ENCODE measurements at places on chromosomes 13 and 19.

- no peak for DNase-seq
Measured at GRCh38 chr19:10884274-10884673, 12.9 kb downstream of the CARM1 start.

DNA sequence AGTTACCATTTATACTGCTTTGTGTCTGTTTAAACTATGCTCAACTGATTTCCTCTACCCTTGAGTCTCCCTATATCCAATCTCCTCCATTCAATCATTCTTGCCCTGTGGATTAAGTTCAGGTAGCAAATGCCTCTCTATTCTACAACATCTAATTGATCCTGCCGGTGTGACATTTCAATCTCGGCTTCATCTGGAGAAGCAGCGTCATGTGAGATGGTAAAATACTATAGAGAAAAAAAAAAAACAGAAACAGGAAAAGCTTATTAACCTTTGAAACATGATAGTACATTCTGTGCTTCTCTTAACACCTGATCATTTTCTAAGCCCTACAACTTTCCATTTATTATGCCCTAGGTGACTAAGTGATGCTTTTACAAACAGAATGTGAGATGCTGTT, 89.4 kb downstream of the KCTD12 start:
- DNase-seq, result no peak

DNA sequence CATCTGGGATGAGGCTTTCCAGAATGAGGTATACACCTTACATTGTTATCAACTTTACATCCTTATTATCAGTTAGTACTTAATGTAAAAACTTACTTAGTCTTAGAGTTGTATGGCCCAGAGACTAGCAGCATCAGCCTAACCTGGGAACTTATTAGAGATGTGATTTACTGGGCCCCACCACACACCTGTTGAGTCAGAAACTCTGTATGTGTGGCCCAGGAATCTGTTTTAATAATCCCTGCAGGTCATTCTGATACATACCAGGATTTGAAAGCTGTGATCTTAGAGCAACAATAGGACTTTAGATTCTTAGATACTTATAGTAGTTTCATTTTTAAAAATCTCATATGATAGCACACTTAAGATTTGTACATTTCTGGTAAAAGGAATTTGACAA, 17.4 kb downstream of the FNDC3A start:
- DNase-seq, result no peak

GRCh38 chr13:109093998-109094397, 464.6 kb downstream of the MYO16 start:
- no peak for DNase-seq

GRCh38 chr13:102089177-102089576, 312.7 kb downstream of the FGF14 start:
- no peak for DNase-seq

DNA sequence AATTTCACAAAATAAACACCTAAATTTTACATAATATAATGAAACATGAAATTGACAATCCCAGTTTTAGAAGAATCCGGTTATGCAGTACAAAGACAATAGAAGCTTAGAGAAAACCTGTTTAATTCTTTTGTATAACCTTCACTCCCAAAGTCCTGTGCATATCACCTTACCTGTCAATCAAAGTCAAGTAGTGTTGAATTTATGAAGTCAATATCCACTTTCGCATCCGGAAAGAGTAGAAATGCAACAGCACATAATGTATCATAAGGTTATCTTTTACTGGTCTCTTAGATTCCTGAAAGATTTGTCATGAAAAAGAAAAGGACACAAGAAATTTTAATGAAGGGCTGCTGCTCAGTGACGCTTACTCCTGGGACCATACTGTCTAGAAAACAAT, 1112.6 kb downstream of the PCDH9 start:
- DNase-seq, result no peak

GRCh38 chr13:48750588-48751383, 97.1 kb downstream of the CYSLTR2 start:
- no peak for DNase-seq

DNA sequence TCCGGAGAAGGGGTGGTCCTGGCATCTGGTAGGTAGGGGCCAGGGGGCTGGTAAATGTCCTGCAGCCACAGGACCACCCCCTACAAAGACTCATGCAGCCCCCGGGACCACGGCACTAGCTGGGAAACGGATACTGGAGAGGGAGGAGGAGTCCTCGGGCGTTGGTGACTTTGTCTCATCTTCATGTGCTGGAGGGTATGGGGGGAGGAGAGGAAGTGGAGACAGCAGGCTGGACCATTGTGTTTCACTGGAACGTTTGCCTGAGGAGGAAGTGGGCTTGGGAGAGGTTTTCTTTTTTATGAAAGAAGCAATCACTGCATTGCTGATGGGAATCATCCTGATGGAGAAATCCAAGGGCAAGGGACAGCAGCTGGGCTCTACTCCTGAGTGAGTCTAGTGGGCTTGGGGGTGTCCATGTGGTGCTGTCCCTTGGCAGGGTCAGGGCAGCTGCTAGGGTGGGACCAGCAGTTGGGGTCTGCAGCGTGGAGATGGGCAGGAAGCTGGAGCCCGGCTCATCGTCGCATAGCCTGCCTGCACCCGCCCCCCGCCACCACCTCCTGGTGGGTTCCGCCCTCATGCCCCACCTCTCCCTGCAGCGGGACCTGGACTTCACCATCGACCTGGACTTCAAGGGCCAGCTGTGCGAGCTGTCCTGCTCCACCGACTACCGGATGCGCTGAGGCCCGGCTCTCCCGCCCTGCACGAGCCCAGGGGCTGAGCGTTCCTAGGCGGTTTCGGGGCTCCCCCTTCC, 1.7 kb upstream of the ADM5 start:
- no peak for DNase-seq

GRCh38 chr19:12092956-12093355, 28.4 kb downstream of the ZNF844 start:
- DNase-seq, result no peak

DNA sequence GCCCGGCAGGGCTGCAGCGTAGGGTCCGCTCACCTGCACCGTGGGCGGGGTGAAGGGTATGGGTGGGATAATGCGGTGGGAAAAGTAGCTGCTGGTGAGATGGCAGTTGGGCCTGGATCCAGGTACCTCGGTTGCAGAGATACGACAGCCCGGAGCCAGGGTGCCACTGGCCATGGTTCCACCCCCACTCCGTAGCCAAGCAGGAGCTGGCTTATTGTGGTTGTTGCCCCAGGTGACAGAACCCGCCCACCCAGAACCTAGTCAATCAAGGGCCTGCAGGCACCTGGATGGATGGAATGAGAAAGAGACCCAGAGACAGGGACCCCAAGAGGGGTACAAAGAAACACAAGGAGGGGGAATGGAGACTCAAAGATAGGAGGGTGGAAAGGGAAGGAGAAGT, 3.5 kb upstream of the LHB start:
- no peak for DNase-seq

GRCh38 chr13:97148894-97149293, 73.2 kb upstream of the MBNL2 start:
- DNase-seq, result no peak

GRCh38 chr19:13846557-13847406, 30.2 kb upstream of the NANOS3 start:
- peak; percentile 78 for DNase-seq

GRCh38 chr13:77143431-77143830, 116.5 kb upstream of the FBXL3 start:
- no peak for DNase-seq

- DNase-seq, result no peak
Measured at GRCh38 chr19:33954686-33955085, 158.0 kb downstream of the KCTD15 start.

DNA sequence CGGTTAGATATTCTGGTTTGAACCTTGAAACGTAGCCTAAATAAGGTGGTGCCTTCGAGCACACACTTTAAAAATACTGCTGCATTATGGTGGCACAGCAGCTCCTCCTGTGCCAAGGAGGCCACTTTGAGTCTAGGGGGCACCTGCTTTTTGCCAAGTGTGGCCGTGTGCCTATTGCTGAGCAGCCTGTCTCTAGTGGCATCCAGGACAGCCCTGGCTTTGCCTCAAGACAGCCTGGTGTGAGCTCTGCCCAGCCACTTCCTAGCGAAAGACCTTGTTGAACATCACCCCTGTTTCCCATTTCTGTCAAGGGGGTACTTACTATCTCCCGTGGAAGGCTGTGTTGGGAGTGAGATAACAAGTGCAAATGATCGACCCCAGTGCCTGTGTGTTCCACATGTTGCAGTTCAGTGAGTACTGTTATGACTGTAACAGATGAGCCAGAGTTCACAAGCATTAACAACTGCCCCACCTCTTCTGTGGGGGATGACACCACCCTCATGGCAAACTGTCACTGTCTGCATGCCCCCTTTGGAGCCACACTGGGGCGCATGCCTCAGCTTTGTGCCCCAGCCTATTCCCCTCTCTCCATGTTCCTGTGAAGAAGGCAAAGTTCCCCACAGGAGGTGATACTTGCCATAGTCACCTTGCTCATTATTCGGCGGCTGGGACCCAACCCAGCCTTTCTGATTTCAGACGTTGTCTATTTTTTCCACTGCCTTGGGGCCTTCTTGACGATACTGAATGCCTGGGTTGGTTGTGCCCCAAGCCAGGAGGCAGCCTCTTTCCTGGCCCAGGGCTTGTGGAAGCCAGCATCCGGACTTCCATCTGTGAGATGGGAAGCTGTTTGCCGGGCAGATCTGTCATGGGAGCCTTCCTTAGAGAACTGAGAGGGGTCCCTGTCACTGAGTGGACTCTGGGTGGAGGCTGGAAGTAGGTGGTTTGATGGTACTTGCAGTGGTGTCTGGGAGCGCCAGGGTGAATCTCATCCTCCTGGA, 5.4 kb downstream of the GATAD2A start:
- peak; percentile 32 for DNase-seq

- no peak for DNase-seq
Measured at GRCh38 chr13:49042476-49042875, 66.8 kb downstream of the FNDC3A start.

GRCh38 chr19:43724896-43725295, 9.0 kb downstream of the IRGC start:
- DNase-seq, result no peak
